Hematopoietic multipotent progenitor cell treated with erythropoietin and hydrocortisone succinate and interleukin-3 and kit ligand, for 15 days (in vitro differentiated cells): ENCODE measurements at places on chromosomes 16 and 17.

DNA sequence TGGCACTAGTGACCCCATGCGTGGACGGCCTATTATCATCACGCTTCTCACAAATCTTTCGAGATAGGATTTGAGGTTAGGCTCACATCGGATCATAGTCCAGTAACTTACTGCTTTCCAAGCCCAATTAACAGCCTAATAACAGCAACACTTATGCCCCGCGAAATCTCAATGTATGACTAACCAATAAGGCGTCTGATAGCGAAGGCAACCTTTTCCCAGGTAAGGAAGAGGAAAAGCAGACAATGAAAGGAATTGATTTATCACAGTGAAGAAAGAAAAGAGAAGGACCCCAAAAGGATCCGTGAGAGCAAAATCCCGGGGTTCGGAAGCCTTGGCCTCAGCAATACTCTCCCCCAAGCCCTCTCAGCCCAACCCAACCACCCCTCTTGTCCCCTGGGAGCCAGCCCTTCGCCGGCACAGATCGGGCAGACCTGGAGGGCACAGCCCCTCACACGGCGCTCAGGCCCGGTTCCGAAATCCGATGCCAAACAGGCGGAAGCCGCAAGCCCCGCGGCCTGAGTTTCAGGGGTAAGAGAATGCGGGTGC, 534 bp downstream of the GPATCH8 start:
- DNase-seq = no peak

DNA sequence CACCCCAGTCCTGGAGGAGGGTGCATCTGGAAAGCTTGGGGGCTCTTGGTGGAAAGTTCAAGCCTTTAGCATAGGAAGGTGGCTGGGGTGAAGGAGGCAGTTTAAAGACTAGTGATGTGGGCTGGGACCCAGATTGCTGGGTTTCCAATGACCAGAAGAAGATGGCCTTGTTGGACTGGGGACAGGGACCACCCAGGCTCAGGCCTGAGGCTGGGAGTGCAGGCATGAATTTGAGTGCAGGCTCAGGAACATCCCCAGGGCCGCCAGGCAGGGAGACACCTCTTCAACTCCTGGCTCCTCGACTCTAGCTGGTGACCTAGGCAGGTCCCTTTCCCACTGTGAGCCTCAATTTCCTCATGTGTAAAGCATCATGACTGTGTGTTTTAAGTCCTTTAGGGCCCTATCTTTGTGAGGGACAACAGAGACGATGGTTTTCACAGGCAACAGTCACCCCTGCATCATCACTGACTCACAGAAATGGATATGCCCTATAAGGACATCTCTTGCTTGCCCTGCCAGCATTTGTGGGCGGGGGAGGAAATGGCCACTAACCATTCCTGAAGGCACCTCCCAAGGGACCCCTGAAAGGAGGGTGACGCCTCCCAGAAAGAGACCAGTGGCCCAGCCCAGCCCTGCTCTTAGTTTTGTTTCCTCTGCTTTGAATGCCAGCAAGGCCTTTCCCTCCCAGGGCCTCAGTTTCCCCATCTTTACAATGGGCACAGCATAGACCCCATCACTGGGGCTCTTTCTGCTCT, 11.1 kb downstream of the NLRC5 start:
- DNase-seq = no peak

- no peak for DNase-seq
Measured at GRCh38 chr16:6016530-6017184, 919.1 kb upstream of the EEF2KMT start.

- DNase-seq = no peak
Measured at GRCh38 chr17:81097943-81098308, 63.0 kb downstream of the BAIAP2 start.

- no peak for DNase-seq
Measured at GRCh38 chr16:3289998-3290673, 6.8 kb downstream of the ZNF263 start.

GRCh38 chr16:30777591-30778297, 9.3 kb downstream of the ZNF629 start:
- DNase-seq = no peak

DNA sequence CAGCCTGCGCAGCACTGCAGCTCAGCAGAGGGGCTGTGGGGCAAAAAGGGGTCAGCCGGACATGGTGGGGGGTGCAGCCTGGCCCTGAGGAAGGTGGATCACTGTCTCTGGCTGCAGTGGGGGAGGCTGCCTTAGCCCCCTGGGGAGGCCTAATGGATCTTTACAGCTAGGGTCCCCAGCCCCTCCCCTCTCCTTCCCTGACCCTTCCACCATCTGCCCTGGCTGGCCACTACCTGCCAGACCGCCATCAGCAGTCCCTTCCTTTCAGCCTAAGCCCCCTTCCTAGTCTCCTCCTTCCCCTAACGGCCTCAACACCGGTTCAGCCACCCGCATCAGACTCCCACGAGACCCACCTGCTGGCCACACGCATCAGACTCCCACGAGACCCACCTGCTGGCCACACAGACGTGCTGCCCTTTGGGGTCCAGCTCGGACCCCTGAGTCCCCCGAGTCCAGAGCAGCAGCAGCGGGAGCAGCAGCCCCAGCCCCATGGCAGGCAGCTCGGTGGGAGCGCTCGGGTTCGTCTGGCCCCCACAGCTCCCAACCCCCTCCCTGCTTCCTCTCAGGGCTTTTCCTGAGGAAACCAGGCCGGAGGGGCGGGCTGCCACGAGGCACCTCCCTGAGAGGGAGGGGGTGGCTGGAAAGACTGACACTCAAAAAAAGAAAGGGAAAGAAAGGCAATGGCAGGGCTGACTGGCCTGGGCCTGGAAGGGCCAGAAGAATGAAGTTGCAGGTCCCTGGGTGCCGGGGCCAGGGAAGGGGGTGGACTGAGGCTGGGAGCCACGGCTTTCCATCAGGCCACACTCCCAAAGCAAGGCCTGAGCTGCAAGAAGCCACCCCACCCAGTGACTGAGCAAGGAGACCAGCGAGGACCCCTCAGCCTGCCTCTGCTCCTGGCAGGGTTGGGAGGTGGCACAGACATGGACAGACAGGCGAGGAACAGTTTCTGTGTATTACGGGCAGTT, at the start of gene SCARF1:
Gene SCARF1, minus strand, starts transcription at position 526 of the 965 bp plus-strand sequence. Its CDS starts 35 bp downstream, at position 491.
- no peak for DNase-seq

DNA sequence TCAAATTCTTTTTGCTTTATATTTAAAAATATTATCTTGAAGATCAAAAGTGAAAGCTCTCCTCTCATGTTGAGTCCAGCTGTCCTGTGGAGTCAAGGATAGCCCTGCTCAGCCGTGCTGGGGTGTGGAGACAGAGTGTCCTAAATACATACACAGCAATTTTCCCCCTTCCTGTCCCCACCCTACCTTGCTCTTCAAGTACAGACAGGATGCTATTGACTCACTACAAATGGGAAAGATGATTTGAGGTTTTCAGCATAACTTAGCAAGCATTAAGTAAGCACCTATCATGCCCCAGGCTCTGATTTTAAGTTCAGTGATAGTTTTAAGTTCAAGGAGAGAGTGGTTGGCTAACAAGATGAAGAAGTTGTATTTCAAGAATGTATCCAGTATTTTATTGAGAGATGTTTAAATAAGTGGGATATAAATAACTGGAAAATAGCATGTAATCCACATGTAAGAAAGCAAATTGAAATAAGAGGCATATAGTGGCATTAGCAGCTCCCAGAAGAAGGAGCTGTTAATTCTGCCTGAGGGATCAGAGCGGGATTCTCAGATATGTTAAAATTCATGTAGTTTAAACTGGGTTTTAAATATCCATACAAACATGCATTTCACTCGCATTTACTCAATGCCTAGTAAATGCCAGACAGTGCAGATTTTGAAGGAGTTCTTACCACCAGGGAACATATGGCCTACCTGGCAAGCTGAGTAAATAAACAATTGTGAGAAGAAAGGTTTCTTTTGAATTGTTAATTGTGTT, 183.5 kb upstream of the ANKFN1 start:
- DNase-seq = no peak

DNA sequence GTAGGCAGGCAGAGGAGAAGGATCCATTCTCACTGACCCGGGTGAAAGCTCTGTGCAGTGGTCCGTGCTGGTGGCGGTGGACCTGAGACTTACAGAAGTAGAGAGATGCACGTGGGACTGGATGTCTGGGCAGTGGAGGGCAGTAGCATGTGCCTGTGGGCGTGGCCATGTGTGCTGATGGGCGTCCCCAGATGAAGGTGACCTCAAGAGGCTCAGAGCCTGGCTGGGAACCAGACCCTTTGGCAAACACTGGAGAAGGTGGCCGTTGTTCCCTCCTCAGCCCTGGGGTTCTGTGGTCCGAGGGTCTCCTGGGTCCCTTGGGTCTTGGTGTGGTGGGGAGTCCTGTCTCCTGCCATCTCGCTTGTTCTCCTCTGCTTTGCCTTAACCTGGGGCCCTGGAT, 15.6 kb downstream of the WSCD1 start:
- no peak for DNase-seq

- no peak for DNase-seq
Measured at GRCh38 chr17:63579633-63580032, 21.1 kb upstream of the TACO1 start.

GRCh38 chr16:65413861-65414260, 292.0 kb upstream of the CDH11 start:
- DNase-seq = no peak

GRCh38 chr16:54090602-54091001, 196.0 kb downstream of the IRX3 start:
- DNase-seq = no peak

- no peak for DNase-seq
Measured at GRCh38 chr17:36727577-36727976, 126.2 kb downstream of the MRM1 start.

DNA sequence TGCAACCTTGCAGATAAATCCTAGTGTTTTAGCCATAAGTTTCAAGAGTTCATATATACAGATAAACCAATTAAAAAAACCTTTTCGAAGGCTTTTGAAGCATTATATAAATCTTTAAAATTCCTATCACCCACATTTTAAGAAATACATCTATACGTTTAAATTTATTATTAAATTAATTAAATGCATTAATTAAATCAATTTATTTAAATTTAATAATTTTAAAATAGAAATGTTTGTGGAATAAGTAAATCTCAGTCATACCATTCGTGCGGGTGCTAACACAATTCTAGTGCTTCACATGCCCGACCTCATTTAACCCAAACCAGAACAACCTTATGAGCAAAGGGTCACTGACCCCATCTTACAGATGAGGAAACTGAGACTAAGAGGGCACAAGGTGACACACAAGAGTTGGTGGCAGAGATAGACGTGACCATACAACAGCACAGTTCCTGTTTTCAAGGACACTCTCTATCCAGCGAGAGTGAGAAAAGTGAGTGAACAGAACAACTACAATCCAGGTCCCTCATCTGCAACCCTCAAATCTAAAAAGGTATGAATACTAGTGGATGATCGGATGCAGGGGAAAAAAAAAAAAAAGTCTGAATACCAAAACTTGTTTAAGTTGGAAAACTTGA, 1.4 kb downstream of the NSMCE1 start:
- no peak for DNase-seq

- DNase-seq = no peak
Measured at GRCh38 chr16:49756775-49757558, 98.9 kb downstream of the ZNF423 start.

- DNase-seq = no peak
Measured at GRCh38 chr17:81123052-81124048, 42.0 kb upstream of the PVALEF start.

DNA sequence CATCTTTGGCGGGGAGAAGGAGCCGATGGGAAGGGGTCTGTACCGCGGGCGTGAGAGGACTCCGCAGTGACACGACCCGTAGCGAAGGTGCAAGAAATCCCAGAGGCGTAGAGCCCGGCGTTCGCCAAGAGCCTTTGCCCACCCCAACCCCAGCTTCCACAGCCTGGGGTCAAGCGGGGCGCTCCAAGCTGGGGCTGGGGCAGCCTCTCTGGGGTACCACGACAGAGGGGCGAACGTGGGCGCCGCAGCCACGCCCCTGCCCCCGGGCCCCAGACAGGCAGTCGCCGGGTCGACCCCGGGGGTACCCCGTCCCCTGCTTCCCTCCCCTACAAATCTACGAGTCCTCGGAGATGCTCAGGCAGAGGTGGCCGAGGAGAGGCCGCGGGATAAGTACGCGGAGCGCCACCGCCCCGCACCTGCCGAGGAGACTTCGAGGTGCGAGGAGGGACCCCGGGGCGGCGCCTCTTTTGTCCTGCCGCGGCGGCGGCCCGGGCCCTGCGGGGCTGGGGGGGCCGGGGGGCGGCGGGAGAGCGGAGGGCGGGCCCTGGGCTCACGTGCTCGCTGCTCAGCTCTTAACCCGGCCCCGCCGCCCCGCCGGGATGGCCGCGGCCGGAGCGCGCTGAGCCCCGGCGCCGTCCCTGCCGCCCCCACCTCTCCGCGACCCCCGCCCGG, at the start of gene ADAM11:
Gene ADAM11, plus strand, starts transcription at position 575 of the 672 bp plus-strand sequence. CDS start 212 bp downstream, outside the sequence.
- DNase-seq = no peak

DNA sequence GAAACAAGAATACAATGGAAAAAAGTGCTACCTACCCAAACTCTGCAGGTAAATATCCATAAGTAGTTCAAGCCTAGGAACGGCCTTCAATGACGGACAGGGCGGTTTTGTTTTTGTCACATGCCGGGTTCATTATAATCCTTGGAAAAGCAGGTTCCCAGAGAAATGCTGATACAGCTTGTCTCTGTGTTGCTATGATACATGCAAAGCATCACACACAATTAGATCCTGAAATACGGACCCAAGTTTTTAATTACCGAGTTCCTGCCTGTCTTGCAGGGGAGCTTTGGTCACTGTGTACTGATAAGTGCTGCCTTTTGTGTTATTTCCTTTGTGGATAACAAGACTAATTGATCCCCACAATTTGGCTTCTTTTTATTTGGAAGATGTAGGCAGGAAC, 217.4 kb downstream of the HAPSTR1 start:
- DNase-seq = no peak

DNA sequence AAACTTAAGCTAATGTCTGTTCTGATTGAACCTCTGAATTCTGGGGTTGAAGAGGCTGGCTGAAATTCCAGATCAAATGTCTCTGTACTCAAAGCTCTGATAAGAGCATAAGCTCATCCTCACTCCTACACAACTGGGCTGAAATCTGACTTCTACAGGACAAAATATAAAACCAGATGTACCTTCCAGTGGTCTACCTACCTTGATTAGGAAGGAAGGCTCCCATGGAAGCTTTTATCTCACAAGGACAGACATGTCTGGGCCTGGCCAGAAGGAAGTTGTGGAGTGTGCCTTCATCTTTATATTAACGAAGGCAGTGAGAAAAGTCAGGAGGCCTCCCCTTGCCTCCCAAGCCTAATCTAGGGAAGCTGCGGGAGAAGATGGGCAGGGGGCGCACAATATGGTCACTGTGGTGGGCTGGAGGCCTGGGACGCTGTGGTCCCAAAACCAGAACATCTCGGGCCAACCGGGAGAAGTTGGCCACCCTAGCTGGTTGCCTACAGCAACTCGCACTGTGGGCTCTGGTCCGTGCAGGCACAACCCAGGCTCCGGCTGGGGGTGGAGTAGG, 55.6 kb upstream of the LRRC37A3 start:
- DNase-seq = peak; percentile 33
